Right lung (tissue), 10 donors: ENCODE measurements at places on chromosomes 6 and 20. TPM values are rescaled to one million over a fixed set of nuclear protein-coding genes. Genes with fewer than 3 reads are reported as not detected.

The CDH26 gene
- 2.6 TPM for polyA plus RNA-seq

The PKIB gene
- polyA plus RNA-seq = 2.7 TPM

The RGS17 gene
- polyA plus RNA-seq = 1.7 TPM

The MDFI gene
- 185 TPM for polyA plus RNA-seq

The OR2B6 gene
- 0.24 TPM for polyA plus RNA-seq

The GRM1 gene
- polyA plus RNA-seq = 0.05 TPM

The FBXL4 gene
- polyA plus RNA-seq = 18.7 TPM

The AGER gene
- 112 TPM for polyA plus RNA-seq

The LSM2 gene
- polyA plus RNA-seq = 83.7 TPM

The IP6K3 gene
- polyA plus RNA-seq = 2.4 TPM

The SOBP gene
- polyA plus RNA-seq = 6.7 TPM

The CALHM5 gene
- polyA plus RNA-seq = 5.0 TPM

The LY6G6F gene
- 1.5 TPM for polyA plus RNA-seq

The FAM209B gene
- polyA plus RNA-seq = 0.44 TPM

The MRPS26 gene
- polyA plus RNA-seq = 70.1 TPM

The ZNF391 gene
- polyA plus RNA-seq = 10.5 TPM

The GPR6 gene
- polyA plus RNA-seq = not detected

The PERP gene
- polyA plus RNA-seq = 28.6 TPM

The HS3ST5 gene
- 0.10 TPM for polyA plus RNA-seq

The ADAM33 gene
- 10.8 TPM for polyA plus RNA-seq
